ENCODE measurements at places on chromosomes 6 and 20.

- DNase-seq = no peak
These were observed 85.0 kb downstream of the TMEM242 start for GRCh38 chr6:157238346-157238745.

GRCh38 chr6:129946439-129947140 is 71.8 kb upstream of the L3MBTL3 start:
- no peak for DNase-seq

- DNase-seq = no peak
These were observed 690.9 kb upstream of the CHD6 start for GRCh38 chr20:42309050-42309449.

- DNase-seq = no peak
These were observed 41.5 kb downstream of the DSE start for GRCh38 chr6:116412270-116412669.

Data from CD4-positive, alpha-beta T cell treated with Interleukin-15 for 1 hour (primary cell).